PC-3 (cell line): ENCODE measurements at places on chromosomes 2 and 18. TPM values are rescaled to one million over a fixed set of nuclear protein-coding genes. Genes with fewer than 3 reads are reported as not detected.

Gene SLC5A7
- 0.06 TPM in 1 of 2 replicates, not detected in the other for total RNA-seq

Gene FRZB
- total RNA-seq, result 0.11 and 0.46 TPM in 2 replicates

Gene CFC1
- total RNA-seq, result not detected in 2 replicates

Gene AGBL5
- 14.1 and 19.2 TPM in 2 replicates for total RNA-seq

Gene DIPK1C
- total RNA-seq, result not detected in 2 replicates

Gene SF3B1
- total RNA-seq, result 125 and 143 TPM in 2 replicates

Gene DPP4
- 14.8 and 23.3 TPM in 2 replicates for total RNA-seq

Gene KATNAL2
- total RNA-seq, result 2.0 and 6.6 TPM in 2 replicates

DNA sequence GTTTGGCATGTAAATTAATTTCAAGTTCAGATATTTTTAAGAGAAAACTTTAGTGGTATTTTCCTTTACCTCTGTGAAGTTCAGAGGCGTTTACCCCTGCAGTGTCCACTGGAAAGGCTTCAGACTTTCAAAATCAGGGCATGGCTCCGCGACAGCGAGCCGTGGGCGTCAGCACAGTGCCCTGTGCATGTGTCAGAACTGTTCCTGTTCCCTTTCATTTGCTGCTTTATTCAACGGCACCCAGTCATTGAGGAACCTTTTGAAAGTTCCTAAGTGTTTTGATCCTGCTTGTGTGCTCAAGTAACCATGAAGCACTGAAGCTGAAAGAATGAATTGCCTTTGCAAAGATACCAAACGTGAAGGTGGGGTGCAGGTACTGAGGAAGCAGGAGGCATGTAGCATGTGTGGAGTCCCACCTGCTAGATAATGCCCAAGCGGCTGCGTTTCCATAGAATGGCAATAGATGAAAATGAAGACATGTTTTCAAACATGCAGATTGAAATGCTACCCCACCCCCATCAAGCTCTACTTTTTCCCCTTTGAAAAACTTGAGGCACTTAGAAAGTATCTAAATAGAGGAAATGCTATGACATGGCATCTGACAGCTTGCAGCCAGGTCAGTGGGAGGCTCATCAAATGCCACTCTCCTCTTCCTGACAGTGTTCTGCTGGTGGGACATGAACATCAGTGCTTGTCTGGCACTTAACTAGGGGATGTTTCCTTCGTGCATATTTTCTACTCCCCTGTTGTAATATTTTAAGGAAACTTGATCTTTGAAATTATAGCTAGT lies 148.6 kb downstream of the ZNF236 start:
- no peak for DNase-seq
- H3K27ac ChIP-seq, result no peak overlapping the region
- no peaks in the 10 kb centered on the region for H3K4me1 ChIP-seq
- no peak overlapping the region for H3K4me3 ChIP-seq
- no peaks in the 10 kb centered on the region for H3K27me3 ChIP-seq
- H3K36me3 ChIP-seq, result no peaks in the 10 kb centered on the region; the same call in 1 of the 2 replicates

GRCh38 chr18:37006742-37007141 lies 177.8 kb downstream of the KIAA1328 start:
- H3K4me1 ChIP-seq, result no peaks in the 10 kb centered on the region
- no peak overlapping the region for H3K27ac ChIP-seq
- H3K36me3 ChIP-seq, result no peaks in the 10 kb centered on the region
- H3K27me3 ChIP-seq, result no peaks in the 10 kb centered on the region
- no peak overlapping the region for H3K4me3 ChIP-seq
- DNase-seq, result no peak

DNA sequence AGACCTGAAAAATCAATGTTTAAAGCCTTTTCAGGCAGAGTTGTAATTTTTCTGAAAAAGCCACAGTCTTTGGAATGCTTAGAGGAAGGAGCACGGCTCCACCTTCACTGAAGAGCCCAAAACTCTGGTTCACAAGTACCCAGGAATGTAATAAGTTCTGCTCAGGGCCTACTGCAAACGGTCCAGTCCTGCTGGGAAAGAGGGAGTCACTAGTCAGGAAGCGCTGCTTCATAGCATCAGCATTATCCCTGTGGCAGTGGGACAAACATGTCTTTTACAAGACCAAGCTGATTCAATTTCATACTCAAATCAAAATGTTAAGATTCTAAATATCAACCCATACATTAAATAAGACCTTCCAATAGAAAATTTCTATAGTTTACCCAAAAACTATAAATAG lies 152.9 kb upstream of the PGAP1 start:
- H3K36me3 ChIP-seq, result no peaks in the 10 kb centered on the region
- H3K27me3 ChIP-seq, result no peaks in the 10 kb centered on the region
- H3K4me3 ChIP-seq, result no peak overlapping the region
- peaks cover 16% of the 10 kb centered on the region for H3K4me1 ChIP-seq
- DNase-seq, result peak; percentile 11

- peaks cover 9% of the 10 kb centered on the region for H3K4me1 ChIP-seq
- no peak overlapping the region for H3K4me3 ChIP-seq
- H3K27me3 ChIP-seq, result no peaks in the 10 kb centered on the region
- no peak for DNase-seq
- no peak overlapping the region for H3K27ac ChIP-seq
Observed at GRCh38 chr2:239316562-239317465, 84.0 kb downstream of the HDAC4 start.

- no peak overlapping the region for H3K27ac ChIP-seq
- peaks cover 6% of the 10 kb centered on the region; the same call in 1 of the 2 replicates for H3K4me1 ChIP-seq
- no peaks in the 10 kb centered on the region for H3K36me3 ChIP-seq
- no peak for DNase-seq
- no peak overlapping the region for H3K4me3 ChIP-seq
Observed at GRCh38 chr2:120415728-120416509, 70.0 kb downstream of the INHBB start.

GRCh38 chr2:189066037-189066436 lies 91.9 kb downstream of the COL3A1 start:
- peak; percentile 58 for DNase-seq
- peaks cover 15% of the 10 kb centered on the region for H3K4me1 ChIP-seq
- peaks cover 15% of the 10 kb centered on the region; the same call in 1 of the 2 replicates for H3K36me3 ChIP-seq
- peak overlapping the region; percentile 46 for H3K27ac ChIP-seq
- no peaks in the 10 kb centered on the region for H3K27me3 ChIP-seq

DNA sequence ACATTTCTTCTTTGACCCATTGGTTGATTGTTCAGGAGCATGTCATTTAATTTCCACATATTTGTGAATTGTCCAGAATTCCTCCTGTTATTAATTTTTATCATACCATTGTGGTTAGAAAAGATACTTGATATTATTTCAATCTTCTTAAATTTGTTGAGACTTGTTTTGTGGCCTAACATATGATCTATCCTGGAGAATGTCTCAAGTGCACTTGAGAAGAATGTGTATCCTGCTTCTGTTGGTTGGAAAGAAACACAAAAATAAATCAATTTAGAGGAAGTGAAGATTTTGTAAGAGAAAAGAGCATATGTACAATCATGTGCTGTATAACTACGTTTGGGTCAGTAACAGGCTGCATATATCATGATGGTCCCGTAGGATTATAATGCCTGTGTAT lies 118.6 kb upstream of the CDC42EP3 start:
- H3K4me1 ChIP-seq, result 0 out of 2 replicates have a peak, but pooled peaks cover 7% of the 10 kb centered on the region
- no peaks in the 10 kb centered on the region for H3K27me3 ChIP-seq
- no peak overlapping the region for H3K4me3 ChIP-seq
- no peak for DNase-seq
- no peaks in the 10 kb centered on the region for H3K36me3 ChIP-seq

DNA sequence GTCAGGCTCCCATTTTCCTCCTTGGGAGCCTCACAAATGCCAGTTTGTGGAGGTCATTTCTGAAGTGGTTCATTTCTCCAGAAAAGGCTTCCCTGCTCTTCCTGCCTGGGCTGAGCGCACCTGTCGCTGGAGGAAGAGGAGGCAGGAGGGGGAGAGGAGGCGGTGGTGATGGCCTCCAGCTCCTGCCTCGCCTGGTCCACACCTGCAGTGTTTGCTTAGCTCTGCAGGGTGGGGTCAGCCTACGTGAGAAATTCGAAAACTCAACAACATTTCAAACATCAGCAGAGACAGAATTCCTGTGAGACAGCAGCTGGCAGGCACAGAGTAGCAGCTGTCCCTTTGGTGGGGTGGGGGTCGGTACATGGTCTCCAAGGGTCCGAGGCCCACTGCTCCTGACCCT lies 7.9 kb downstream of the IMPA2 start:
- H3K36me3 ChIP-seq, result no peaks in the 10 kb centered on the region
- no peak for DNase-seq
- peaks cover 12% of the 10 kb centered on the region for H3K4me1 ChIP-seq
- no peak overlapping the region for H3K27ac ChIP-seq
- no peak overlapping the region for H3K4me3 ChIP-seq

- DNase-seq, result no peak
- peaks cover 48% of the 10 kb centered on the region for H3K27me3 ChIP-seq
- H3K4me1 ChIP-seq, result no peaks in the 10 kb centered on the region
- no peak overlapping the region for H3K4me3 ChIP-seq
- no peaks in the 10 kb centered on the region for H3K36me3 ChIP-seq
- H3K27ac ChIP-seq, result no peak overlapping the region
Observed at GRCh38 chr2:30403592-30404312, 43.3 kb upstream of the LCLAT1 start.

DNA sequence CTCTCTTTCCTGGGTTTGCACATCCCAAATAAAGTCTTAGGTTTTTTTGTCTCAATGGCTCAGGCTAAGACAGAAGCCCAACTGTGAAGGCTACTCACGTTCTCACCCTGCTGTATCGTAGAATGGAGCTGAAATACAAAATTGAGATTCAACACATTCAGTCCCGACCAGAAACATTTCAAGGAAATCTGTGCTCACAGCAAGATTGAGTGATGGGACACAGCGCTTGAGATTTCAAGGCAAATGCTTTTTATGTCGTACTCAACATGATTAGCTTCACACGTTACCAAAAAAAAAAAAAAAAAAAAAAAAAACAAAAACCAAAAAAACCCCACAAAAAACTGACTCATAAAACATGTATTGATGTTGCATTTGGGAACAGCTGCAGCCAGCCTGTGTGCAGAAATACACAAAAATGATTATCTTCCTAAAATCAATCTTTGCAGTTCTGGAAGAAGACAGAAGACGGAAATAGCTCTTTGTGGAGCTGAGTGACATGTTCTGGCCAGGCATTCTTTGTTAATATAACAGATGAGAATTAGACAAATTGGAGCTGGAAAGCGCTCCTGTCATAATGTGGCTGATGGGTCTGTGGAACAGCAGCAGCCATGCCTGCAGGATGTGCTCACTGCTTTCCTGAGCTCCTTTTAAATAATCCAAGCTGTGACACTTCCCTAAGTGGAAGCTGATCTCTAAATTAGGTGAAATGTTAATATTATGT lies 453.2 kb downstream of the LPIN1 start:
- H3K27ac ChIP-seq, result no peak overlapping the region
- H3K36me3 ChIP-seq, result no peaks in the 10 kb centered on the region
- H3K4me3 ChIP-seq, result no peak overlapping the region
- no peaks in the 10 kb centered on the region for H3K27me3 ChIP-seq
